ENCODE measurements at places on chromosomes 7 and 10. TPM values are rescaled to one million over a fixed set of nuclear protein-coding genes. Genes with fewer than 3 reads are reported as not detected.

GRCh38 chr7:28536259-28536658 lies 123.9 kb downstream of the CREB5 start:
- DNase-seq: no peak

- DNase-seq: no peak
Measured at GRCh38 chr7:133625046-133625445, 372.2 kb downstream of the EXOC4 start.

DNA sequence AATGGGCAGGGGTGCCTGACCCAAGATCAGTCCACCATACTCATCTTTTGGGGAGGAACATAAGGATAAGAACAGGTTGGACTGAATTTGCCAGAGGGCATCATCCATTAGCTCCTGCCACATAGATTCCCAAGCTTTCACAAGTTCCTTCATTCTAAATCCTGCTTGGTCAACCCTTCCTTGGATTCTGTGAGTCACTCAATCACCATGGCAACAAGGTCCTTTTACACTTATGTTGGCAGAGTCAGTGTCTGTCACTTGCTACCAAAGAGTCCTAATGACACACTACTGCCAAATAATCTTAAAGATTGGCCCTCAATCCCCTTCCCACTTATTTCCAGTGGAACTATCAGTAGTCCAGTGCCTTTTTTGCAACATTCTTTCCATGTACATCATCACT lies 5.0 kb upstream of the LGI1 start:
- DNase-seq: no peak

The SPDYE2 gene
- not detected for total RNA-seq

- DNase-seq: no peak
Measured at GRCh38 chr7:142476077-142476476, 218.2 kb upstream of the PRSS58 start.

DNA sequence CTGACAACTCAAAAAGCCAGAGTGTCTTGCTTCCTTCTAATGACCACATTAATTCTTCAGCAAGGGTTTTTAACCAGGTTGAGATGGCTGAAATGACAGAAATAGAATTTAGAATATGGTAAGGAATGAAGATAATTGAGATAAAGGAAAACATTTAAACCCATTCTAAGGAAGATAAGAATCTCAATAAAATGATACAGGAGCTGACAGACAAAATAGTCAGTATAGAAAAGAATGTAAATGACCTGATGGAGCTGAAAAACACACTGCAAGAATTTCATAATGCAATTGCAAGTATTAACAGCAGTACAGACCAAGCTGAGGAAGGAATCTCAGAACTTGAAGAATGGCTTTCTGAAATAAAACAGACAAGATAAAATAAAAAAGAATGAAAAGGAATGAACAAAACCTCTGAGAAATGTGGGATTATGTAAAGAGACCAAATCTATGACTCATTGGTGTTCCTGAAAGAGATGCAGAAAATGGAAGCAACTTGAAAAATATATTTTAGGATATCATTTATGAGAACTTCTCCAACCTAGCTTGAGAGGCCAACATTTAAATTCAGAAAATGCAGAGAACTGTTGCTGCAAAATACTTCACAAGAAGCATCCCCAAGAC lies 87.1 kb downstream of the SAMD9 start:
- no peak for DNase-seq

The KLHL7 gene
- 18.6 TPM for total RNA-seq
